ENCODE measurements at places on chromosomes 16 and 17.

GRCh38 chr16:16960785-16961184 is 510.0 kb downstream of the XYLT1 start:
- DNase-seq: no peak

DNA sequence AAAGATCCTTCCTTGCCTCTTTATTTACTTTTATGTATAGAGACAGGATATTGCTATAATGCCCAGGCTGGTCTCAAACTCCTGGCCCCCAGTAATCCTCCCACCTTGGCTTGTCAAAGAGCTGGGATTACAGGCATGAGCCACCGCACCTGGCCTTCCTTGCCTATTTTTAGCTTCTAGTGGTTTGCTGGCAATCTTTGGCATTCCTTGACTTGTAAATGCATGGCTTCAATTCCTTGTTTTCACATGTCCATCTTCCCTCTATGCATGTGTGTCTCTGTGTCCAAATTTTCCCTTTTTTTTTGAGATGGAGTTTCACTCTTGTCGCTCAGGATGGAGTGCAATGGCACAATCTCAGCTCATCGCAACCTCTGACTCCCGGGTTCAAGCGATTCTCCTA is 22.5 kb downstream of the HEXIM2 start:
- DNase-seq: no peak

DNA sequence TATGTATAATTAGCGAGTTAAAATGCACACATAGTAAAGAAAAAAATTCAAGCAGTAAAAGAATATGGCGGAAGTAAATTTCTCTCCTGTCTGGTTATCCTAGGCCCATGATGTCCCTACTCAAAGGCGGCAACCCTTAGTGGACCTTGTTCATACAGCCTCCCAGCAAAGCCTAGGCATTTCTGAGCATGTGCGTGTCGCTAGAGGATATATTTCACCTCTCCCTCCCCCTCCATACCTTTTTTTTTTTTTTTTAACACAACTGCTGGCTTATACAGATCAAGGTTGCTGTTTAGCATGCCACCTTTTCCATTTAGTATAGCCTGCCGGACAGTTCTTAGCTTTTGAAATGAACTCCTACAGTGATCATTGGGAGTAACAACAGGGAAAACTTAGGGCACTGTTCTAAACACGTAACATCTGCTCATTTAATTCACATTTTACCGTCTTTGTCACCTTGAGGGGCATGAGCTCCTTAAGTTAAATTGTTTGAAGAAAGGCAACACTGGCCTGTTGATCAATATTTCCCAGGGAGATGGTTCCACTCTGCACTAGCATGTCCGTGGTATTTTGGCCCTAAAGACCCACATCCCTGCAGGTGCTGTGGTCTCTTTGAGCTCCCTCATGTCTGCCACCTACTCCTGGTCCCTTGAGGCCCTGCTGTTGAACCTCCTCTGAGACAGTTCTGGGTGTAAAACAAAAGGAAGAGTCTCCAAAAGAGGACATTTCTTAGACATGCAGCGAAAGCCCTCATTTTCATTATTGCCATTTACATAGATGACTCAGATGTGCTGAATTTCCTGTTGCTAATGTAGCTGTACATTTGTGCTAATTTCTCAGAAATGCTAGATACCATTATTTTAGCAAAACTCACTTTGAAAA is 4.1 kb upstream of the TNFRSF13B start:
- no peak for DNase-seq

DNA sequence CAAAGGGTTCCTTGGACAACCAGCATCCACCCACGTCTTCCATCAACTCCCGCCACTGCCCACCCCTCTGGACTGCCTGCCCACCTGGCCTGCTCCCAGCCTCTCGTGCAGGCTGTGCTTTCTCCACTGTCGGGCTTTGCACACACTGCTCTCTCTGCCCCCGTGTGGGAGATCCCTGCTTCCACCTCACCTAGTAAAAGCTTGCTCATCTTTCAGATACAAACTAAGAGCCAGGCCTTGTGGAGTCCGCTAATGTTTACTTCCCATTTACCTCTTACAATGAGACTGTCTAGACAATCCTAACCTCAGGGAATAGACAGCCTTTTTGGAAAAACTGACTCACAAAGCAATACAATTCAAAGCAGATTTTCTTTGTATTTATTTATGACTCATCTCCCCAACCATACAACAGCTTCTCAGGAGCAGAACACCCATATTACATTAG is 67.6 kb downstream of the USP31 start:
- DNase-seq: no peak

DNA sequence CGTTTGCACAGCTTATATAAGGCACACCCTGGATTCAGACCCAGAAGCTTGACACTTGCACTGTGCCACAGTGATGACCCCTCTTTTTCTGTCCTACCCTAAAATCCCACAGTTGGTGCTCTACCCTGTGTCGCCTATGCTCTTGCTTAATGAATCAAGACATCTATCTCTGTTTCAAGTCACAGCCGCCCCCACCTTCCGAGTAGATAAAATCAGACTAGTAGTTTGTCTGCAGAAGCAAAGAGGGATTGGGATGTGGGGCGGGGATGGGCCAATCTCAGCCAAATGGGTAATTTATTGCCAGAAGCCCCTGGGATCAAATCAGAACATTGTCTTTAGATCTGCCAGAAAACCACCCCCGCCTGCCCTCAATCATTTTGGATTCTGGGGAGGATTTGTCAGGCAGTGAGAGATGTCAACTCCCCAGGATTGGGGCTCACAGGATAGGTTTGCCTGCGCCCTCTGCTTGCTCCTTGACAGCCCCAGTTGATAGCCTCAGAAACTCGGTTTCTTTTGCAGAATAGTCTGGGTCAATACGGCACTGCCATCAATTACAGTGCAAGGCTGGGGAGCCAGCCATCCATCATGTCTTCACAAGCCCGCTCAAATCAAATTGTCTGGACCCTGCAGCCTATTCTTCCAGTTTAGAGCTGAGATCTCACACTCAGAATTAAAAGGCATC is 520.8 kb downstream of the GRIN2A start:
- DNase-seq: no peak

- no peak for DNase-seq
Measured at GRCh38 chr16:53022374-53022773, 30.3 kb downstream of the CHD9NB start.

- DNase-seq: no peak
Measured at GRCh38 chr17:81409190-81409935, 14.1 kb downstream of the BAHCC1 start.

DNA sequence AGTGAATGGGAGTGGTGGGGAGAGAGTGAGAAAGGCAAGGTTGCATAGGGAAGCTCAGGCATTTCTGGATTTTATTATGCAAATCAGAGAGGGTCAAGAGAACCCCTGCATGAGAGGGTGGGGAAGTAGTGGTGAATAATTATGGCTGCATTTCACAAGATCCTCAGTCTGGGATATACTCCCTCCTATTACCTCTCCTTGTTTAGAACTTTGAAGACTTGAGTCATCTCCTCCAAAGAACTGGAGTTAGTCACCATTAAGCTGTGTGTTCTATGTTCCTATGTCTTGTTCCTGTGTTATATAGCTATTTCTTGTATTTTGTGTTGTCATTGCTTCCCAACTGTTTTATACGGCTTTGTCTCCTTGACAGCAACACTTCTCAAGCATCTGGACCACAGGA is 18.4 kb downstream of the SOX9 start:
- DNase-seq: no peak

- DNase-seq: no peak
Measured at GRCh38 chr17:3896108-3896967, 3.5 kb upstream of the CAMKK1 start.

GRCh38 chr17:65952015-65952414 is 239.9 kb downstream of the CEP112 start:
- no peak for DNase-seq

DNA sequence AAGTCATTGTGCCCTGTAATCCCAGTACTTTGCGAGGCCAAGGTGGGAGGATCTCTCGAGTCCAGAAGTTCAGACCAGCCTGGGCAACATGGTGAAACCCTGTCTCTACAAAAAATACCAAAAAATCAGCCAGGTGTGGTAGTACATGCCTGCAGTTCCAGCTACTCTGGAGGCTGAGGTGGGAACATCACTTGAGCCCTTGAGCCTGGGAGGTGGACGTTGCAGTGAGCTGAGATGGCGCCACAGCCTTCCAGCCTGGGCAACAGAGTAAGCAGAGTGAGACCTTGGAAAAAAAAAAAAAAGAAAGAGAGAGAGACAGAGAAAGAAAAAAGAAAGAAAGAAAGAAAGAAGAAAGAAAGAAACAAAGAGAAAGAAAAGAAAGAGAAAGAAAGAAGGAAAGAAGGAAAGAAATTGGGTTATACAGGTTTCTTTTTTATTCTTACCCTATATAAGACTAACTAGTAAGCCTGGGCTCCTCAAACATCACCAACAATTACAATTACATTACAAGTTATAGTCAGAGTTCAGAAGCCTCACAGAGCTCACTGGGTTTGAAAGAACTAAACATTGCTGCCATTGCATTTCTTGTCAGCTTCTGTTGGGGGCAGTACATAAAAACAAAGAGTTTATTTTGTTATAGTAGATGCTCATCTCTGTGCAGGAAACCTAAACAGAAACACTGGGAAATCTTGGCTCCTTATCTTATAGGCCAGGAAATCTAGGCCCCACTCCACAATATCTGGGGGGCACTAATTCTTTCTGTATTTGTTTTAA is 6.7 kb upstream of the ABCA9 start:
- DNase-seq: no peak

- DNase-seq: no peak
Measured at GRCh38 chr17:14693382-14693781, 392.5 kb downstream of the HS3ST3B1 start.

GRCh38 chr17:11144358-11145233 is 96.4 kb upstream of the SHISA6 start:
- no peak for DNase-seq

GRCh38 chr16:89315791-89316581 is 98.5 kb downstream of the ZNF778 start:
- DNase-seq: peak; percentile 82

GRCh38 chr16:1991948-1992703 is 2.4 kb downstream of the SYNGR3 start:
- DNase-seq: peak; percentile 100

DNA sequence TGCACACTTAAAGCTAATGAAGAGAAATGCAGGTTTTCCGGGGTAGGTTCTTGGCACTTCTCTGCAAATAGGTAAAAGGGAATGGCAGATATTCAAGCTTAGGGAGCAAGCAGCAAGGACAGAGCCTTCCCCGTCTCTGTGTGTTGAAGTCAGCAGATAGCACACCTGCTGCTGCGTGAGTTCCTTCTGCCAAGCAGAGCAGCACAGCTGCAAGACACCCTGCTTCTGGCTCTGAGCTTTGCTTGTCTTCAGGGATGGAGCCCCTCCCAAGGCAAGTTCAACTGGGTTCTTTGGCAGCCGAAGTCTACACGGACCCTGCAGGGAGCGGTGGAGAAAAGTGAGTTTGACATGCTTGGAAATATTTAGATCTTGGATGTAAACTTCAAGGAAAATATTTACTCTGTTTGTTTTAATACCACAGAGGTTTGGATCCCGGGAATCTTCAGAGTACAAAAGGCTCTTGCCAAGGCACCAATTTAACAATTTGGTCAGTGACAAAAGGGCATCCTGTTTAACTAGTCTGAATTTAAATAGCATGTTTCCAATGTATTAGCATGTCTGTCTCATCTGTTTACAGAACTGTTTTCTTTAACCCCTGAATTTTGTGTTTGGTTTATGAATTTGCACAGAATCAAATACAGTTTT is 113.4 kb upstream of the KCNJ16 start:
- no peak for DNase-seq

DNA sequence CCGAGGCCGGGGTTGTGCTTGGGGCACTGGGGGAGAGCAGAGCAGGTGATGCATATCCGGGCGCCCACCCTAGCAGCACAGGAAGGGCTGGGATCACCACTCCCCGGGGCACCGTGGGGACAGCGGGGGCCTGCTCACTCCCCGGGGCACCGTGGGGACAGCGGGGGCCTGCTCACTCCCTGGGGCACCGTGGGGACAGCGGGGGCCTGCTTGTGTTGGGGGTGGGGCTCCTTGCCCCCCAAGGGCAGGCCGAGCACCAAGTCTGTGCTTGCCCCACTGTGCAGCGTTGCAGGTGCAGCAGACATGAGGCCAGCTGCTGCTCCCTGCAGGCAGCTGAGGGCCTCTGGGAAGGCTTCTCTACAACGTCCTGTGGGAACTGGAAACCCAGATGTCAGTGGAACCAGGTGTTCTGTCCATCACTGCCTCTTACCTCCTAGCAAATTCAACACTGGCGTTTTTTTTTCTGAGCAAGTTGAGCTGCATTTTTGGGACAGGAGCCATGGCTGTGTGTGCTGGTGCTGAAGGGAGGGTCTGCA is 25.0 kb upstream of the ZNF750 start:
- DNase-seq: peak; percentile 43

DNA sequence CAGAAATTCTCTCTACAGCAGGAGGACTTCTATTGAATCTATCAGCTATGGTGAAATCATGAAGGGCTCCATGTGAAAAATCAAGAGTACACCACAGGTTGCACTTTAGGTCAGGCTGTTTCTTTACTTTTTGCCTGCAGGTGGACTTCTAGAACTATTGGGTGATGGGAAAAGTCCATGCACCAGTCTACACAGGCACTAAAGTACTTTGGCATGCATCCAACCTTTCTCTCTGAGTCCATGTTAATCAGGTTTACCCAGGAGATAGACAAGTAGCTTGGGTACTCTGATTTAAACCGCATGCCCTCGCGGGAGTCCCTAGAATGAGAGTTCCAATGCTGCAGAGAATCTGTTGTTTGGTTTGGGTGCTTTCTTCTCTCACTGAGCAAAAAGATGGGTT is 9.1 kb upstream of the ANKFN1 start:
- no peak for DNase-seq

DNA sequence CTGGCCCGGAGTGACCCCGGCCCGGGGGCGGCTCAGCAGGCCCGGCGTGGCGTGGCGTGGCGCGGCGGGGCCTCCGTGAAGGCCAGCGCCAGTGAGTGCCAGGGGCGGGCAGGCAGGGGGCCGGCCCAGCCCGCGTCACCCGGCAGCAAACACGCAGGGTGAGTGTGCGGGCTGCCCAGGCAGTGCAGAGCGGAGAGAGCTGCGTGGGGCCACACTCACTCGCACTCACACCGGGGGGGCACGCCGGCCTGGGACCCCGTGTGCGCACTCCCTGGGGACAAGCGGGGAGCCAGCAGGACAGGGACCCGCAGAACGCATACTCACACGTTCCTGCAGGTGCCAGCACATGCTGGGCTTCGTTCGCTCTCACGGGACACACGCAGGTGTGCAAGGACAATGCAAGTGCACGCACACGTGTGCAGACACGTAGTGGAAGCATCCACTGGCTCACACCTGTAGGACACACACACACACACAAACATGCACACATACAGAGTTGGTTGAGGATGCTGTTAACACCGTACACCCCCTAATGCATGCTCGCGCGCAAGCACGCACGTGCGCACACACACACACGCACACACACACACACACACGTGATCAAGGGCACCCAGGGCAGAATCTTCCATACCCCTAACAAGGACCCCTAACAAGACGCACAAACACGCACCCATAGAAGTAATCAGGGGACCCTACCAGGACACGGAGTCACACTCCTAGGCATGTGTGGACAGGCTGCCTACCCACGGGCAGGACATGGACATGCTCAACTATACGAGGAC is 7.7 kb downstream of the USP6 start:
- DNase-seq: no peak

Data from CD4-positive, alpha-beta T cell treated with Interleukin-17A for 4 hours (primary cell).